Activated CD4-positive, alpha-beta T cell treated with anti-CD3 and anti-CD28 coated beads, Interleukin-10, Interleukin-2, amounts not matched to agents 100 ng/mL and 50 ng/mL, durations not matched to agents 16 hours and 8 hours (primary cell): ENCODE measurements at places on chromosomes 13 and 19.

GRCh38 chr19:41407271-41407670 is 9.7 kb downstream of the BCKDHA start:
- DNase-seq, result no peak

- no peak for DNase-seq
Observed at GRCh38 chr19:2791876-2792275, 6.6 kb downstream of the THOP1 start.

DNA sequence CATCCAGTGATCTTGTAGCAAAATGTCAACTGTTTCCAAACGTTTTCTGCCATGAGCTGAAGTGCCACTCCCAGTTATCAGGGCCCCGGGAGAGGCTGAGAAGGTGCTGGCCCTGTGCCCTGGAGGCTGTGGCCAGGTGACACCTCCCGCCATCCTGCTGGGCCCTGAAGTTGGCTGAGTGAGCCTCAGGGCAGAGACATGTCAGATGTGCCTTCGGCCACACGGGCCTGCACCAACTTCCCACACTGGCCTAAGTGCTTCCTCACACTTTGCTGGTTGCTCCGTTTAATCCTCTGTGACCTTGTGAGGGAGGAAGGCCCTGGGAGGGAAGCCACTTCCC is 4.8 kb downstream of the ADPRHL1 start:
- no peak for DNase-seq

DNA sequence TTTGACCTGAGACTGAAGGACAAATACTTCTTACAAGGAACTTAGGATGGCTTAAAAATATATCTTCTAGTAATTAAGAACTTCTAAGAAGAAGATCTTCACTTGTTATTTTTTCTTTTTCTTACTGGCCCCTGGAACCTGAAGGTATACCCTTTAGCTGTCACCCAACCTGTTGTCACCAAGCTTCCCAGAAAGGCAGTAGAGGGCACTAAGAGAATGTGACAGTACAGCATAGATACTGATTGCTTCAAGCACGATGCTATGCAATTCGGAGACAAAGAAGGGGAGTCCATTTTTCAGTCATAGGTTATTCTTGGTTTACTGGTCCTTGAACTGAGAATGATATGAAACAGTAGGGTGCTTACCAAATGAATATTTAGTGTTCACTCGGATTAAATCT is 208.3 kb upstream of the PCDH9 start:
- DNase-seq, result no peak

GRCh38 chr13:27638521-27638920 is 16.8 kb downstream of the POLR1D start:
- no peak for DNase-seq

GRCh38 chr19:32671883-32672593 is 2.9 kb downstream of the ANKRD27 start:
- no peak for DNase-seq

DNA sequence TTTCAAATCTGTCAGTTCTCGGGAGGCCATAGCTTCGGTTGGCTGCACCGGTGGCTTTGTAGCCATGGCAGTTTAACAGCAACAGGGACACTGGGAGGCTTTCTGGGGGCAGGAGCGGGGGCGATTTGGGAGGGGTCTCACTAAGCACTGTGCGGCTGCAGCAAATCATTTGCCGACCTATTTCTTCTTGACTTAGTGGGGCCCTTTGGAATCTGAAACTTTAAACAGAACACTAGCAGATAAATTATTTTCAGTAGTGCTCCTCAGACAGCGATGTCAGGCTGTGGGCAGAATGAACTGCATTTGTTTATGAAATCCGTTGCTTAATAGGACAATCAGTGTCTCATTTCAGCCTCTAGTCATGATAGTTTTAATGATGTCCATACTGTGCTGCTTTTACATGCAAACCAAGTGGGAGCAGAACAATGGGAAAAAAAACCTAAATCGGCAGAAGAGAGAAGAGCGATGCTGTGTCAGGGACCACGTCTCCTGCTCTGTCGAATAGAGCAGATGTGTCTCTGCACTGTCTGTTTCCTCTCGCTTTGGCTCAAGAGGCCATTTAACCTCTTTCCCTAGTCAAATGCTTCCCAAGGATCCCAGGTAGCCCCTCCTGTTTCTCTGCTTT is 211.9 kb downstream of the OLFM4 start:
- no peak for DNase-seq

GRCh38 chr19:47272448-47273312 is 2.0 kb upstream of the INAFM1 start:
- DNase-seq, result no peak

DNA sequence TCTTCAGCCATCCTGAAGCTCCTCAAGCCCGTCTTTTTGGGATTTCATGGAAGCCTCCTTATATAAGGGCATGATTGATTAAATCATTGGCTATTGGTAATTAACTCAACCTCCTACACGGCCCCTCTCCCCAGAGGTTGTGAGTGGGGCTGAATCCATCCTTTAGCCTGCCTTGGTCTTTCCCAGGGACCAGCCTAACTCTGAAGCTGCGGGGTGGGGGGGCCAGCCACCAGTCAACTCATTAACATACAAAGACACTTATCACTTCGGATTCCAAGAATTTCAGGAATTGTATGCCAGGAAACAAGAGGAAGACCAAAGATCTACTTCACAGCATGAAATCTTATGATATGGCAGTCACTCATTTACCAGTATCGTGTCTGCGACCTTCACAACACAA is 9.9 kb downstream of the COL4A1 start:
- no peak for DNase-seq

GRCh38 chr13:47426126-47426849 is 529.4 kb upstream of the HTR2A start:
- no peak for DNase-seq

DNA sequence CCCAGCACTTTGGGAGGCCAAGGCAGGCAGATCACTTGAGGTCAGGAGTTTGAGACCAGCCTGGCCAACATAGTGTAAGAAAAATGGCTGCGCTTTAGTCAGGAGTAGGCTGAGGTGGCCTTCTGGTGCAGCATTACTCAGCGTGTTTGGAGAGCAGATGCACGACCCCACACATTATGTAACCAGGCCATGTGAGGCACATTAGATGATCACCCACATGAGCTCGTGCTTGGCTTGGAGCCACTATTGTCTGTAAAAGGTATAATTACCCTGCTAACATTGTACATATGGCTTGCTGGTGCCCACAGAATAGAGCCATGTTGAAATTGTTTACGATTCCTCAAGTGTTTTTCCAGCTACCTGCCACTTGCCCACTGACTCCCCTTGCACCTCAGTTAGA is 24.0 kb upstream of the SCEL start:
- DNase-seq, result no peak

- DNase-seq, result no peak
Observed at GRCh38 chr13:97043302-97043701, 49.0 kb upstream of the OXGR1 start.

- DNase-seq, result no peak
Observed at GRCh38 chr19:4717191-4717965, 6.3 kb downstream of the DPP9 start.

DNA sequence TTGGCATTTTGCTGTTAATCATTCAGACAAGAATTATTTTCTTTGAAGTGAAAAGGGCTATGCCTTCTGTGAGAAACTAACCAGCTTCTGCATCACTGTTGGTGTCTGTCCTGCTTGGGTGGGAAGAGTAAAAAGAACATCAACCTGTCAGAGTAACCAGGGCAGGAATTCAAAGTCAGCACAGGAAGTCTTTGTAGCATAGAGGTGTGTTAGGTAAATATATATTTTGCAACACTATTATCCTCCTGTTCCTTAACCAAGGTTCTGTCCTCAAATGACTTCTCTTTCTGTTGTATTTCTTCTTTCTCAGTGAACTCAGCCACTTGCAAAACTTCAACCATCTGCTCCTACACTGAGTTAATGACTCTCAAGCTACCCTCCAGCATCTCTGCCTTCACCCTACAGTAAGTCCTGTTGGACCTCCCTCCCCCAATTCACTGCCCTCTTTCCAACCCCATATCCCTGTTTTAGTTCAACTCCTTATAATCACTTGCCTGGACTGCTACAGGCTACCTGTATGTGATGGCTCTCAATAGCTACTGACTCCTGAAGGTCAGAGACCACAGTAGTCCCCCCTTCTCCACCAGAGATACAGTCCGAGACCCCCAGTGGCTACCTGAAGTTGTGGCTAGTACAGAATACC is 49.9 kb downstream of the SMAD9 start:
- no peak for DNase-seq

GRCh38 chr13:108087810-108088209 is 127.5 kb downstream of the LIG4 start:
- DNase-seq, result no peak

- DNase-seq, result no peak
Observed at GRCh38 chr13:114012141-114012540, 38.3 kb upstream of the C13orf46 start.

DNA sequence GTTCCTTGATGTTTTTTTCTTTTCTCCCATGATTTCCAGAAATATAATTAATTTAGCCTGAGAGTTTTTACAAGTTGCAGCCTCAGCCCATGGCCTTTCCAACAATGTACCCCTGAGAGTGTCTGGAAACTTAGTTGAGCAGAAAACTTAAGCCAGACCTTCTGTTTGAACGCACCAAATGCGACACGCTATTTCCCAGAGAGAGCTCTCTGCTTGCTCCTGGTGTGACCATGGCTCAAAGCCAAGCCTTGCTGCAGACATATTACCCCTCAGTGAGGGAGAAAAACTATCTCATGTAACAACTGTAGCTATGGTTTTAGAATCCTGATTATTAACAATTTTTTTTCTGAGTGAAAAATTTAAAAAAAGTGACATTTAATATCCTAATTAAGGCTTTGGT is 1204.5 kb upstream of the SLC10A2 start:
- no peak for DNase-seq

DNA sequence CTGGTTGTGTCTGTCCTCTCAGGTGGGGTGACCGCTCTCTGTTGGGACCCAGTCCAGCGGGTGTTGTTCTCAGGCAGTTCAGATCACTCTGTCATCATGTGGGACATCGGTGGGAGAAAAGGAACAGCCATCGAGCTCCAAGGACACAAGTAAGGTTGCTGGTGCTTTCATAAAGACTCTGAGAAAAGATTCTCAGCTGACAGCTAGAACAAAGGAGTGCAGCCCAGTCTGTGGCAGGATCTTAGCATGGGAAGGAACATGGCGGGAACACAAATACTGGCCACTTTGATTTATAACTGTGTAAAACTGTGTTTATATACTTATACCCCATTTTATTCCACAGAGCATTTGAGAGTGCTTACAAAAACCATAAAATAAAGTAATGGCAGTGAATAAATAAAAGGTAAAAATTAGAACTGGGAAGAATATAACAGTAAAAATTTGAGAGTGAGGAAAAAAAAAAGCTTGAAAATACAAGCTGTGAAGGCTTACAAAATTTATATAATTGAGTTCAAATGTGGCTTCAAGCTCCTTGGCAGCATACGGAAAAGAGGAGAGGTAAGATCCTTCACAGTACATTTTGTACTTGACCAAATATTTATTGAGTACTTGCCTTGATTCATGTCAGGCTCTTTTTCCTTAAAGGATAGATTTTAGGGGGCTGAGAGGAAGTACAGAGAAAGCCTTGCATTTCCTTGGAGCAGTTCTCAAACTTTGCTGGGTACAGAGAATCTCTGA is 64.8 kb downstream of the DHRS12 start:
- no peak for DNase-seq

GRCh38 chr13:45878966-45879365 is 27.4 kb upstream of the SIAH3 start:
- DNase-seq, result no peak

- peak; percentile 35 for DNase-seq
Observed at GRCh38 chr19:41928754-41929535, 696 bp upstream of the ERFL start.

GRCh38 chr19:53010494-53010893 is 3.2 kb upstream of the ERVV-1 start:
- DNase-seq, result no peak

DNA sequence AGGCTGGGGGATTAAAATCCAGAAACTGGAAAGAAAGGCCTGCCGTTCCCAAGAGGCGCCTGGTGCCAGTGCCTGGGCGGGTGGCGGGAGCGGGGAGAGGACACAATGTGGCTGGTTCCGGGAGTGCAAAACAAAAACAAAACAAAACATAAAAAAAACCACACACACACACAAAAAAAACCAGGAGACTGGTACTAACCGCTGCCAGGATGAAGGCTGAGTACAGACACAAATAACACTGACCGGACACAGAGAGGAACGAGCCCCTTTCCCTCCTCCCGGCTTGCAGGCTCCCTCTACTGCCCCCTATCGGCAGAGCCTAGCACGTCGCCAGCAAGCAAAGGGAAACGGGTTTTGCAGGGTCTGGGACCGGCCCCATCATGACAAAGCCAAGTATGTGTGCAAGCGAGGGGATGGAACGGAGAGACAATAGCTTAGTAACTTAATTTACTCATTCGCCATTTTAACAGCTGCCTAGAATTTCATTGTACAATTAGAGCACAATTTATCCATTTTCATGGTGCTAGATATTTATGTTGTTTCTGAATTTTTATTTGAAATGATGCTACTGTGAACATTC is 17.9 kb upstream of the ZDHHC20 start:
- peak; percentile 88 for DNase-seq

DNA sequence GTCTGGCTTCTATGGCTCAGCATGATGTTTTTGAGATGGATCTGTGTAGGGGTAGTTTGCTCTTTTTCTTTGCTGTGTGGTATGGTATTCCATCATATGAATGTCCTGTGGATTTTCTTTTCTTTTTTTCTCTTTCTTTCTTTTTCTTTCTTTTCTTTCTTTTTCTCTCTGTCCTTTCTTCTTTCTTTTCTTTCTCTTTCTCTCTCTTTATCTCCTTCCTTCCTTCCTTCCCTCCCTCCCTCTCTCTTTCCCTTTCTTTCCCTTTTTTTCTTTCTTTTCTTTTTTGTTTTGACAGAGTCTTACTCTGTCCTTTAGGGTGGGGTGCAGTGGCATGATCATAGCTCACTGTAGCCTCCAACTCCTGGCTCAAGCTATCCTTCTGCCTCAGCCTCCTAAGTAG is 9.0 kb upstream of the HNRNPUL1 start:
- DNase-seq, result no peak

- peak; percentile 13 for DNase-seq
Observed at GRCh38 chr19:29285878-29286277, 72.9 kb upstream of the UQCRFS1 start.

GRCh38 chr19:29001597-29002245 is 211.2 kb downstream of the UQCRFS1 start:
- DNase-seq, result no peak

GRCh38 chr19:38900202-38900629 is 447 bp downstream of the NFKBIB start:
- DNase-seq, result no peak

GRCh38 chr13:51532736-51533197 is 51.5 kb upstream of the WDFY2 start:
- peak; percentile 41 for DNase-seq
